ENCODE measurements at places on chromosomes 11 and 22.

- DNase-seq, result no peak
These were observed 230.4 kb downstream of the ST3GAL4 start for GRCh38 chr11:126585774-126586491.

DNA sequence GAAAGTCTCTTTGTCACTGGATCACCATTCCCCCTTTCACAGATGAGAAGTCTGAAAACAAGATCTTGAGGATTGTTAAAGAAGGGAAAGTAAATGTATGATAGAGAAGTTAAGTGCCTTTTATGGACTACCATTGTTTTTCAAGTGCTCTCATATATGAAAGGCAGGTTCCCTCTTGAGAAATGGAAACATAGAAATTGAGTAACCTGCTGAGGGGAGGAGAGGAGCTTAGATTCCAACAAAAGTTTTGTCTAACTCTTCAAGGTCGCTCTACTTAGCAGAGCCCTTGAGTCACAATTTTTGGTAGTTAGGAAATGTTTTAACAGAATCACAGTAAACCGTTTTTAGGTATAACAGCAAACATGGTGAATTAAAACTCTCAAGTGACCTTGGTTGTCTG, 80.1 kb downstream of the SVIP start:
- no peak for DNase-seq

- DNase-seq, result no peak
These were observed 103.3 kb upstream of the PARVA start for GRCh38 chr11:12274056-12274455.

GRCh38 chr11:100910808-100911207, 218.8 kb downstream of the PGR start:
- DNase-seq, result no peak

GRCh38 chr22:23237841-23238240, 57.5 kb downstream of the BCR start:
- no peak for DNase-seq

GRCh38 chr11:121445071-121445768, 6.9 kb upstream of the SORL1 start:
- no peak for DNase-seq

DNA sequence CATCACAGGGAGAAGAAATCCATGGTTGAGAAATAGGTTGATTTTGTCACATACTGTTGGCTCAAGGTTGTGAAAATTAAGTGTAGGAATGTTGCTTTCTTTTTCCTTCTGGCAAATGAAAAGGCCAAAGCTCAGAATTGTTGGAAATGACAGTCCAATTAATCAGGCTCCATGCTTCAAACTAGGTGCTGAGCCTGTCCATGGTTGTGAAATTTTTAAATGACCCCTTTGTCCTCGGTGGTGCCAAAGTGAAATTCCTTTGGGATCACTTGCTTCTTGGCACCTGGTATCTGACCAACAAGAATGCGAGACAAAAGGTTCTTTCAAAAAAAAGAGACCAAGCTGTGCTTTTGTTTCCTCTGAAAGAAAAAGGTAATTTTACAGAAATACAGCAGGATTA, 451.9 kb downstream of the ETS1 start:
- no peak for DNase-seq

GRCh38 chr11:127411283-127411682, 410.7 kb upstream of the KIRREL3 start:
- DNase-seq, result no peak

DNA sequence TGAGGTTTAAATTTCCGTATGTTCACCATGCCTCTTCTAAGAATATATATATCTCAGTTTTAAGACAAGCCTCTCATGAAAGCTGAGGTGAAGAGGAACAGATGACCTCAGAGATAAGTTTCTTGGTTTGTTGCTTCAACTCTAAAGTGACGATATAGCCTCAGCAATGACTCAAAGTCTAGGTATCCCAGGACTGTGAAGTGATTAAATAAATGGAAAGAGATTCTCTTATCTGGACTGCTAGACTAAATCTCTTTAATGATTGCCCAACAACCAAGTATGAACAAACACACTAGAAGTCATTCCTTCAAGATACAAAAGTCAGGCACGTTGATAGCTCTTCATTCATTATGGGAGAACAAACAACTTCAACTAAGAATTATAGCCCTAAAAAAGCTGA, 15.3 kb downstream of the CADM1 start:
- DNase-seq, result no peak

DNA sequence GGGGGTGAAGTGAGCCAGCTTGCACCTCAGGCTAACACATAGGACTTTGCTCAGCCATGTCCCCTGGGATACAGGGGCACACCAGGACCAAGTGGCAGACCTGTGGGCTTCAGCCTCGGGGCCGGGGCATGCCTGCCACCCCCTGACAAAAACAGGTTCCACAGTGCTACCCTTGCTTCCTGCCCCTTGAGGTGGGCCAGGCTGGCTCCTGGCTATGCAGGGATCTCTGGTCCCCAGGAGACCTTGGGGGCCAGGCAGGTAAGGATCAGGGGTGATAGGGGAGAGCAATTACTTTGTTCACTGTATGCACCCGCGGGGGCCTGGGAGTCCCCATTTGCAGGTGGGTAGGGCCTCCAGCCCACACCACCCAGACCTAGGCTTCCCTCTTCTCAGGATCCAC, 2.4 kb upstream of the MYO7A start:
- no peak for DNase-seq

GRCh38 chr11:69657911-69658625, 17.1 kb downstream of the LTO1 start:
- DNase-seq, result no peak

- DNase-seq, result no peak
These were observed 311.4 kb downstream of the NELL1 start for GRCh38 chr11:20980736-20981135.

DNA sequence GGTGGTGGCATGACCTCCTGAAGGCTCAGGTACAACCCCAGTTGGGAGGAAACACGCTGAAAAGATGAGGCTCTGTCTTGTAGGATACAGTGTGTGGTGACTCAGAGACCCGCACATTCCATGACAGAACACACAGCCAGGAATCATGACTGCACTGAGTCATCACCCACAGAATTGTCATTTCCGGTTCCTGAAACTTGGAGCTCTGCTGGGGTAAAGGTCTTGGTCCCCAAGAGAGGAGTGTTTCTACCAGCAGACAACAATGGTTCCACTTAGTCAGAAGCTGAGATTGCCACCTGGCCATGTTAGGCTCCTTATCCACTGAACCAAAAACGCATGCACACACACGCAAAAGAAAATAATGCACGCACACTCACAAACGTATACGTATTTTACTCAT, 31.5 kb upstream of the CYB5R3 start:
- no peak for DNase-seq

DNA sequence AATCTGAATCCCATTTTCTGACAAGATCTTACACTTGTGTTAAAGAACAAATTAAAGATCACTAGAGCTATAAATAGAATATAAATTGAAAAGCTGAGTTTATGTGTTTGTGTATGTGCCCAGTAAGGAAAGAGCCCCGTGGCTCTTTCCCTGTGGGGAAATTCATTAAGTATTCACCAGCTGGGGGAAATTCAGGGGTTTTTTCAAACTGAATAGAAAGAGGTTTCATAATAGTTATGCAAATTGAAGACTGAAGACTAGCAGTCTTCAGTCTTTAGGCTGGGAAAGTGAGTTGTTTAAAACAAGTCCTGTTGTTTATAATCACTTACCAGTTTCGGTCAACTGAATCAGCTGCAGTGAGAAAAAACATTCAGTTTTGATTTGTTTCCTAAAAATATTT, 11.3 kb upstream of the MS4A7 start:
- DNase-seq, result no peak

Data from effector CD4-positive, alpha-beta T cell (primary cell).